HFFc6 (cell line): ENCODE measurements at places on chromosomes 2 and 18.

GRCh38 chr2:134917360-134917865, 1.2 kb upstream of the CCNT2 start:
- H3K4me3 ChIP-seq = peak overlapping the region; percentile 96
- peaks cover 13% of the 10 kb centered on the region for H3K36me3 ChIP-seq
- DNase-seq = no peak

GRCh38 chr2:137826373-137827372, 137.6 kb upstream of the HNMT start:
- H3K36me3 ChIP-seq = no peaks in the 10 kb centered on the region
- H3K4me3 ChIP-seq = no peak overlapping the region
- H3K4me1 ChIP-seq = no peaks in the 10 kb centered on the region
- no peaks in the 10 kb centered on the region; the same call in 1 of the 2 replicates for H3K27me3 ChIP-seq
- DNase-seq = no peak

DNA sequence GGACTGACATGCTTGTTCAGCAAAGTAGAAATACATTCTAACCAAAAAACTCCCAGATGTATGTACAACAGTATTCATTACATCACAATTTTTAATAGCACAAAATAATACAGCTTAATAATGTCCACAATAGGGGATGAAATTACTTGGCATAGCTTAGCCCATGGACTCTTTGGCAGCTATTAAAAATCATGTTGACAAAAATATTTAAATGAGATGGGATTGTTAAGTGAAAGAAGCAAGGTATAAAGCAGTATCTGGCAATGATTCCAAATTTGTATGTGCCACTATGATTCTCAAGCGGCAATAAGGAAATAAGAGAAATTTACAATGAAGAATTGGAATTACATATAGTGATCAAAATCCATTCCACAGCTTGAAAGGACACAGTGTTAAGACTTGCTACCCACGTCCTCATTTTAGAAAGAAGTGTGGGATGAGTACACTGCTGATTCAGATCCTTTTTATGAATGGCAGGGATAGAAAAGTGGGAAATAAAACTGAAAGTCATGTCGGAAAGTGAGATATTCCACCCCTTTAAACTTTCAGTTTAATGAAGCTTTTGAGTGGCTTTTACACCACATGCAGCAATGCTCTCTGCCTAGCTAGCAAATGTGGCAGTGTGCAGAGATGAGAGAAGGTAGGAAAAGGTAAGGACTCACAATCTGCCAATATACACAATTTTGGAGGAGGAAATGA, 2.4 kb downstream of the GAREM1 start:
- H3K27ac ChIP-seq = no peak overlapping the region
- no peak for DNase-seq
- H3K4me1 ChIP-seq = peaks cover 13% of the 10 kb centered on the region
- peaks cover 11% of the 10 kb centered on the region for H3K27me3 ChIP-seq
- no peak overlapping the region for H3K4me3 ChIP-seq

- peak overlapping the region; percentile 54 for H3K4me3 ChIP-seq
- no peaks in the 10 kb centered on the region for H3K36me3 ChIP-seq
- peak overlapping the region; percentile 82 for H3K27ac ChIP-seq
These were observed 13.9 kb upstream of the SLC1A4 start for GRCh38 chr2:64975232-64975821.

GRCh38 chr2:169118060-169118459, 48.7 kb downstream of the DHRS9 start:
- DNase-seq = no peak
- H3K27ac ChIP-seq = no peak overlapping the region
- no peaks in the 10 kb centered on the region for H3K36me3 ChIP-seq
- peaks cover 1% of the 10 kb centered on the region; the same call in 1 of the 2 replicates for H3K27me3 ChIP-seq
